B cell (primary cell): ENCODE measurements at places on chromosomes 13 and 19. TPM values are rescaled to one million over a fixed set of nuclear protein-coding genes. Genes with fewer than 3 reads are reported as not detected.

- DNase-seq = no peak
These were observed 5.9 kb upstream of the ISYNA1 start for GRCh38 chr19:18443831-18444230.

The GZMM gene
- total RNA-seq = 0.34 TPM in 1 of 2 replicates, not detected in the other

DNA sequence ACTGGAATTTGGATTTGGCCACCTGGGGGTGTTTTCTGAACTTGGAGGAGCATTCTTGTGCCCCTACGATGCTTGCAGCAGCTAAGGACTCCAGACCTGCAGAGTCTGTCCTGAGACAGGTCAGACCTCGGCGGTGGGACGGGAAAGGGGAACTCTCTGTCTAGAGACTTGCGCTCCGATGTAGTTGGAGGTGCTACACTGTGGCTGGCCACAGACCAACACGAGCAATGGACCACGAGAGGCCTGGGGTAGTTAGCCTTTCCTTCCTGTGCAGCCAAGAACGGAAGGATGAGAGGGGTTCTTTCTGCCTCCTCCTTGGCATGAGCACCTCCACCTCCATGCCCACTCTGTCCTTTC is 5.9 kb upstream of the GRAMD1A start:
- no peak for DNase-seq

- DNase-seq = peak; percentile 61
These were observed 4.3 kb upstream of the HAUS5 start for GRCh38 chr19:35608251-35608650.

- DNase-seq = no peak
These were observed 1482.8 kb downstream of the EFNB2 start for GRCh38 chr13:105052711-105053110.

DNA sequence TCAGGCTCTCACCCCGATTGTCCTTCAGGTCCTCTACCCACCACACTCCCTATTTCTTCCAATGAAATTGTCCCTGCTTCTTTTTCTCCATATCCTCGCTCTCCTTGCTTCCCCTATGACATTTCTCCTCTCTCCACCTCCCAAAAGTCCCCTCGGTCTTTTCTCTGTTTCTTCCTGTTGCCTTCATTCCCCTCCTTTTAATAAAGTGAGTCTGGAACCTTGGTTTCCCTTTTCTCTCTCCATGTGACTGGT is 676 bp upstream of the ZNF574 start:
- DNase-seq = no peak

The IFNL1 gene
- total RNA-seq = not detected in 2 replicates

DNA sequence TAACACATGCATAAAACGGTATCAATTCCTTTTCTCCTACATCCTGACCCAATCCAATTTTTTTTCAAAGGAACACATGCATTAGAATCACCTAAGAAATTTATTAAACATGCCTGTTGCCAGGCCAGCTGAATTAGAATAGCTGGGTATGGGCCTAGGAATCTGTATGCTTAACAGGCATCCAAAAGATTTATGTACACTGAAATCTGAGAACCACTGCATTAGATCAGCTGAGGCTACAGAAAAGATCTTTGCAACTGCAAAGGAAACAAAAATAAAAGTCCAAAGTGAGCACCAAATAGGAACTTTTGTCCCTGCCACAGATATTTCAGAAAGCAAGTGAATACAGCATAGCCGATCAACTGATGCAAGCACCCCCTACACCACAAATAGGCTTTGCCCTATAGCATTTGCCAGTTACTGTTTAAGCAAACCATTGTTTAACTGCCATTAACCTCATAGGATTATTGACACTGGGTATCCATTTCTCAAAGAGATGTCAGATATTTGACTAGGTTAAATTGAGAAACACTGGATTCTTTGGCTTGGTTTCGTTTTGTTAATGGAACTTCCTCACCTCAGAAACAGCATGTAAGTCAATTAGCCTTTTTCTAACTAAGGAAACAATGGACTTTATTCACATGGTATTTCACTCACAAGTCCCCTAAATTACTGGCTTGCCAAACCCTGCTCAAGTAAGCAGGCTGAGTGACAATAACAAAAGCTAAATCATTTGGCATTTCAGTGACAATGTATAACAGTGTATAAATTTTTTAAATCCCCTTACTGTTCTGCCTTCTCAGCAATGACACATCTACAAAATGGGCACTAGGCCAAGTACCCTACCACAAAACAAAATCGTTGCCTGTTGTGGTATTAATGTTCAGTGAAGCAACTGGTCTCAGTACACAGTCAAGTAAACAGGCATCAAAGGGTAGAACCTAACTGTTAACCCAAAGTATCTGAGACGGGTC is 67.8 kb downstream of the SUCLA2 start:
- no peak for DNase-seq

The APLP1 gene
- total RNA-seq = not detected in 2 replicates

- DNase-seq = peak; percentile 23
These were observed 418.9 kb downstream of the KLF12 start for GRCh38 chr13:73715114-73715910.

The ATP8B3 gene
- total RNA-seq = 3.7 and 5.1 TPM in 2 replicates

DNA sequence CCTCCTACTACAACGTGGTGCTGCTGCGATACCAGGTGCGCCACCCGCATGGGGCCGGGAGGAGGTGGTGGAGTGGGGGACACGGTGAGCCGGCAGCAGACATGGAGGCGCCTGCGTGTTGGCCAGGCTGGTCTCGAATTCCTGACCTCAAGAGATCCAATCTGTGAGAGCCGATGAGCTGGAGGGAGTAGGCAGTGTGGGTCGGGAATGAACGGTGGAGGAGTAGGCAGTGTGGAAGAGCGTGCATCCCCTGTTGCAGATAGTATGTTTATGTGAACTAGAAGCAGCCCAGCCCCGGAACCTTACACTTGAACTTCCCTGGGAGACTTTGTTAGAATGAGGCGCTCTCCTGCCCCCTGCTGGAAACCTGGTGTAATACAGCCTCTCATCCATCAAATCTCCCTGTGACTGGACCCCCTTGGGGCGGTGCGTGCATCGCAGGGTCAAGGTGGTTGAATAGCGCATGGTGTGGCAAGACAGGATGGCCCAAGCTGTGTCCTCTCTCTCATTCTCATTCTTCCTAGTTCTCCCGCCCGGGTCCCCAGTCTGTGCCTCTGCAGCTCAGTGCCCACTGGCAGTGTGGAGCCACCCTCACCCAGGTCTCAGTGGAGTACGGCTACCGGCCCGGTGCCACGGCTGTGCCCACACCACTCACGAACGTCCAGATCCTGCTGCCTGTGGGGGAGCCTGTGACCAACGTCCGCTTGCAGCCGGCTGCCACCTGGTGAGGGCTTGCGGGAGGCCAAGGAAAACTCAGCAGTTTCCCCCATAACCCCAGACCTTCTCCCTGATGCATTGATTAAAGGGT is 10.5 kb upstream of the B3GNT3 start:
- DNase-seq = peak; percentile 83

- no peak for DNase-seq
These were observed 172.4 kb downstream of the SLC7A1 start for GRCh38 chr13:29423050-29423449.

DNA sequence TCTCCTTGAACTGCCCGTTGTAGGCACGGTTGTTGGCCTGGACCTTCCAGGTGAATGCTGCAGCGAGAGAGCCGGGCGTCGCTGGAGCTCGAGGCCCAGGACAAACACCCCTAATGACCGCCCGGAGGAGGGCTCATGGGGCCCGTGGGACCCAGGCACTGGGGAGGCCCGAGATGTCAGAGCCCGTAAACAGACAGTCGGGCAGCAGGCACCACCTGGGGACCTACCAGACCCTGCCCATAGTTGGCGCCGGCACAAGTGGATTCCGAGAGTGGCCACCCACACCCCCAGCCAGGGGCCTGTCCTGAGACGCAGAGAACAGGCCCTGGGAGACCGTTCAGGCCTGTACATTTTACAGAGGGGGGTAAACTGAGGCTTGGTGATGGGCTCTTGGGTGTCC is 2.4 kb downstream of the ATP8B3 start:
- DNase-seq = no peak
